ENCODE measurements at places on chromosomes 12 and 14.

- peak; percentile 69 for DNase-seq
These were observed 1.4 kb downstream of the DUSP6 start for GRCh38 chr12:89350630-89351488.

GRCh38 chr12:18882690-18883089 is 144.8 kb downstream of the CAPZA3 start:
- no peak for DNase-seq

GRCh38 chr12:31702047-31702446 is 26.8 kb downstream of the AMN1 start:
- DNase-seq = no peak

DNA sequence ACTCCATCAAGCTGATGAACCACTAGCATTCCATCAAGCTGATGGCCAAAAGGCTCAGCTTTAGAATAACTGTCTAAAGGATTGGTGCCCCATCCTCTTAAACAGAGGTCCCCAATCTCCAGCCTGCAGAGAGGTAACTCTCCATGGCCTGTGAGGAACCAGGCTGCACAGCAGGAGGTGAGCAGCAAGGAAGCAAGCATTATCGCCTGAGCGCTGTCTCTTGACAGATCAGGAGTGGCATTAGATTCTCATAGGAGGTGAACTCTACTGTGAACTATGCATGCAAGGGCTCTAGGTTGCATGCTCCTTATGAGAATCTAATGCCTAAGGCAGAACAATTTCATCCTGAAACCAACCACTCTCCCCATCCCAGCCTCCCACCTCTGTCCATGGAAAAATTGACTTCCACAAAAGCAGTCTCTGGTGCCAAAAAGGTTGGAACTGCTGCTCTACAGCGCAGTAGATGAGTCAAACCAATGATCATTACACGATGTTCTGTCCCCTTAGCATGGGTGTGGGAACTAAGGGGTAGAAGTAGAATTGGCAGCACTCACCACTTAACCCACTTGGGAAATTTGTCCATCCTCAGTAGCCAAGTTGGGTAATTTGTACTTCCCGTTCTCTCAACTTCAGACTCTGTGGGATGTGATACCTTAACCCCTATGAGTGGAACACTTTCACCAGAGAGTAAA is 66.9 kb downstream of the ANKS1B start:
- no peak for DNase-seq

DNA sequence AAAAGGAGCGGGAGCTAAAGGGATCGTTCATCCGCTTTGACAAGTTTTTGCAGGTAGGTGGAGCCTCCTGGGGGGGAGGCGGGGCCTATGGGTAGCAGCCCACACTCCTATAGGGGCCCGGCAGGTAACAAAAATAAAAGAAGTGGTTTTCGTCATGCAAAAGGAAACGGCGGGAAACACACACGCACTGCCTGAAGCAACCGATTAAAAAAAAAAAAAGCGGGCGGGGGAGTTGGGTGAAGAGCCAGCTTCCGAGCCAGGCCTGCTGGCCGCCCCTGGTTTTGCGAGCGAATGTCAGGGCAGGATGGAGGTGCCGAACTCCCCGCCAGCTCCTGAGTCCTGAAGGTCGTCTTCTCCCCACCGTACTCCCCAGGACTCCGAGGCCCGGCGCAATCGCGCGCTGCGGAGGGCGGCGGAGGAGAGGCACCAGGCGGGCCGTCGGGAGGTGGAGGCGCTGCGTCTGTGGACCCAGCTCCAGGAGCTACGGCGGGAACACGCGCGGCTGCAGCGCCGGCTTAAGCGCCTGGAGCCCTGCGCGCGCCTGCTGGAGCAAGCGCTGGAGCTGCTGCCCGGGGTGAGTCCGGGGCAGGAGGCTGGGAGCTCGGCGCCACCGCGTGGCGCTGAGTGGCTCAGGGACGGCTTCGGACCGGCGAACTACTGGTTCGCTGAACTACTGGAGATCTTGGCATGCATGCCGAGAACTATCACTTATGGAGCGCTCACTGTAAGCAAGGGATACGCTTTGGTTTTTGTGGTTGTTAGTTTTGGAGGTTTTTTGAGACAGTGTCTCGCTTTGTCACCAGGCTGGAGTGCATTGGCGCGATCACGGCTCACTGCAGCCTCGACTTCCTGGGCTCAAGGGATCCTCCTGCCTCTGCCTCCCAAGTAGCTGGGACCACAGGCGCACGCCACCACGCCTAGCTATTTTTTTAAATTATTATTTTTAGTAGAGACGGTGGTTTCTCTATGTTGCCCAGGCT is 3.6 kb downstream of the CFAP73 start:
- no peak for DNase-seq

GRCh38 chr14:102124419-102124818 is 15.3 kb upstream of the WDR20 start:
- DNase-seq = no peak

DNA sequence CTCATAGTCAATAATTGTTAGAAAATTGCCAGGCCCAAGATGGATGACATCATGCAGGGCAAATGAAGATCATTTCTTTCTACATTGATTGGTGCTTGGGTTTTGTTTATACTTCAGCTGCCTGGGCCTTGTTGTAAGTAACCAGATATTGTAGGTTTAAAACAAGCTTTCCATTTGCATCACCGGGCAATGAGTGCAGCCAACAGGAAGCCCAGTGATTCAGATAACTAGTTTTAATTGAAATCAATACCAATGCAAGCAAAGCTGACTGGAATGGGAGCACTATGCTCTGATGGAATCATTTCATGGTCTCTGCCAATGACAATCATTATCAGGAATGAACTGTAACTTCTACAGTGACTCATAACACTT is 279.3 kb downstream of the DUSP6 start:
- no peak for DNase-seq

DNA sequence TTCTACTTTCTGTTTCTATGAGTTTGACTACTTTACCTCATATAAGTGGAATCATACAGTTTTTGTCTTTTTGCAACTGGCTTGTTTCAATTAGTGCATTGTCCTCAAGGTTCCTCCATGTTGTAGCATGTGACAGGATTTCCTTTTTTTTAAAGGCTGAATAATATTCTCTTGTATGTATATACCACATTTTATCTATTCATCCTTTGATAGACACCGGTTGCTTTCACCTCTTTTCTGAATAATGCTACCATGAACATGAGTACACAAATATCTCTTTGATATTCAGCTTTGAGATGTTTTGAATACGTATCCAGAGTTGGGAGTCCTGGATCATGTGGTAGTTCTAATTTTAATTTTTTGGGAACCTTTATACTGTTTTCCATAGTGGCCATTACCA is 65.4 kb downstream of the SPATS2 start:
- no peak for DNase-seq

DNA sequence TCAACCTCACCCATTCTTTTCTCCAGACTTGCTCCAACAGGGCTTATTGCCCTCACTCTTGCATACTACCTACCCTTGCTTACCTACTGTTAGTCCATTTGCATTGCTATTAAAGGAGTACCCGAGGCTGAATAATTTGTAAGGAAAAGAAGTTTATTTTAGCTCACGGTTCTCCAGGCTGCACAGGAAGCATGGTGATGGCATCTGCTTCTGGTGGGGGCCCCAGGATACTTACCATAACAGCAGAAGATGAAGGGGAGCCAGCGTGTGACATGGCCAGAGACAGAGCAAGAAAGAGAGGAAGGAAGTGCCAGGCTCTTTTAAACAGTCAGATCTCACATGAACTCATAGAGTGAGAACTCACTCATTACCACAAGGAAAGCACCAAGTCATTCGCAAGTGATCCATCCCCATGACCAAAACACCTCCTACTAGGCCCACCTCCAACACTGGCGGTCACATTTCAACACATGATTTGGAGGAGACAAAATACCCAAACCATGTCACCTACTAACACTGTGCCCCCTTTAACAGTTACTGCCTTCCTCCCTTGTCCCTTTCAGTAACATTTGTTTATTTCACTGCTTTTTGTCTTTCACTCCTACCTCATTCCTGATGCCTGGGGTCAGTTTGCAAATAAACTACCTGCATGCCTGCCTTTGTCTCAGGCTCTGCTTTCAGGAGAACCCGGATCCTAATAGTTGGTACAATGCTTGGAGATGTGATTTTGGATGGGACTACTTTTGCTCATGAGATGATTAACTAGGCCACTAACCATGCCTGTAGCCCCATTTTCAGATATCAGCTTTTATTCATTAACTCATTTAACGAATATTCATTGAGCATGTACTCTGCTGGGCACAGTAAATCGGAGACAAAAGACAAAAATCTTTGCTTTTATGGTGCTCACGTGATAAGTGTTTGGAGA is 41.6 kb upstream of the CSRP2 start:
- DNase-seq = no peak

GRCh38 chr12:22399464-22400180 is 65.1 kb upstream of the ST8SIA1 start:
- no peak for DNase-seq

- no peak for DNase-seq
These were observed 786 bp downstream of the SLC25A47 start for GRCh38 chr14:100323942-100324307.

GRCh38 chr12:91928501-91928900 is 217.1 kb downstream of the BTG1 start:
- no peak for DNase-seq

GRCh38 chr12:80219345-80219744 is 120.0 kb downstream of the OTOGL start:
- DNase-seq = no peak

DNA sequence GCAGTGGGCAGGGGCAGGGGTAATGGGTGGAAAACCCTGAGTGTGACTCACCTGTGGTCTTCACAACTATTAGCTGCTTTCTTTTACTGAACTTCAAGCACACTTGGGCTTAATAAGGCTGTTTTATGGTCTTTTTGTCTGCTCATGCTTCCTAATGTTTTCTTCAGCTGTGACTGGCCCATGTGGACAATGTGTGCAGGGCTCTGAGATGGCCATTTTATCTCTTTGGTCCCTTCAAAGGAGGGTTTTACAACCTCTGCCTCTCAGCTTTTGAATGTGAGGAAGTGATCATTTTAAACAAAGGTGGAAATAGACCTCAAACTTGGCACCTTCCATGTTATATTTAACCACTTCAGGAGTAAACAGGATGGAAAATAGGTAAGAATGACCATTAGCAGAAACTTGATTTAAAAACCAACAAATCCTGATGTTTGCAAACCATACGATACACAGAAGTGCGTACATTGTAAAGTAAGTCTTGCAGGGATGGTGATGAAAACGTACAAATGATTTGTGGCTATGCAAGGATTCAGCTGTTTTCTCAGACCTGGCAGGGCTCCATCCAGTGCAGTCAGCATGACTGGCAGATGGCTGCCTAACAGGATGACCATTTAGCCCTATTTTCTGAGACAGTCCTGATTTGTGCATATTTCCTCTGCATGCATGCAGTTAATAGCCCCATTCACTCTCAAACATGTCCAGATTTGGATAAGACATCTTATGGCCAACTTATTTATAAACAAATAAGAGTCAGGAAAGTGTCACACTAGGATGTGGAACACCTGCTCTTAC is 103.2 kb downstream of the SLC38A4 start:
- no peak for DNase-seq

DNA sequence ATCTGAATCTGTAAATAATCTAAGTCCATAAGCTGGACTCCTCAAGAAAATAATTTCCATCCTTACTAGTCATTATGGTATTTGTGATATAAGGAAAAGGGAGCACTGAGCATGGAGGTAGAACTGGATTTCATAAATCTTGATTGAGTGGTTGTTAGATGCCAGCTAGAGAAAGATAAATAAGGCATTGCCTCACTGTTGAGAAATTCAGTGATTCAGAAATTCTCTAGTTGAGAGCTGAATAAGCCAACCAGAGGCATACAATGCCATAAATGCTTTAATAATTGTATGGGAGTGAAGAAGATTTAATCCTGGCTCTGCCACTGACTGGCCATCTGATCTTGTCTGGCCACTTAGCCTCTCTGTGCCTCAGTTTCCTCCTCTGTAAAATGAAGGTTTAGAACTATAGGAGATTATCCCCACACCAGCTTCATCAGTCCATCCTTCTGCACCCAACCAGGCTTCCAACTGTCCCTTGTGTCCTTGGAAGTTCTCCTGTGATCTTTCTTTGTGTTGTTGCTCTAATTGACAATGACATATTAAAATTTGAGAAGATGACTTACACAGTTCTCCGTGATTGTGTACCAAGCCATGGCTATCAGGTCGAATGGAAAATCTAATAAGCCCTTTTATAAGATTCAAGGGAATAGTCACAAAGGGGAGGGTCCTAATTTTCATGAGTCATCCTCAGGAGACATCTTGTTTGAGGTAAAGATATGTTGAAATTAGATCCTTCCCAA is 394.3 kb downstream of the EGLN3 start:
- no peak for DNase-seq

GRCh38 chr12:111767362-111768158 is 827 bp downstream of the ALDH2 start:
- DNase-seq = no peak

DNA sequence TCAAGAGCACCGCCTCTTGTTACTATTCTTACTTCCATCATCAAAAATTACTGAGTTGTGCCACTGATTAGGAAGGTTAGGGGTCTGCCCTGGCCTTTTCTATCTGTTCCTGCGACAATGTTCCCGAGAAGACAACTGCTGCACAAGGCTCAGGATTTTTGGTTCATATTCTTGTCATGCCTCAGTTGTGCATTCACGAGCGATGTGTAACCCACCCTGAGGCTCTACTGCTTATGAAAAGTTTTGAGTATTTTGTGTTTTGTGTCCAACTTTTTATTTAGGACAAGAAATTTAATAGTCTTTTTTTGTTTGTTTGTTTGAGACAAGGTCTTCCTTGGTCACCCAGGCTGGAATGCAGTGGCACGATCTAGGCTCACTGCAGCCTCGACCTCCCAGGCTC is 23.1 kb upstream of the LGALS3 start:
- no peak for DNase-seq

GRCh38 chr12:15278816-15279658 is 43.3 kb upstream of the PTPRO start:
- DNase-seq = peak; percentile 93

DNA sequence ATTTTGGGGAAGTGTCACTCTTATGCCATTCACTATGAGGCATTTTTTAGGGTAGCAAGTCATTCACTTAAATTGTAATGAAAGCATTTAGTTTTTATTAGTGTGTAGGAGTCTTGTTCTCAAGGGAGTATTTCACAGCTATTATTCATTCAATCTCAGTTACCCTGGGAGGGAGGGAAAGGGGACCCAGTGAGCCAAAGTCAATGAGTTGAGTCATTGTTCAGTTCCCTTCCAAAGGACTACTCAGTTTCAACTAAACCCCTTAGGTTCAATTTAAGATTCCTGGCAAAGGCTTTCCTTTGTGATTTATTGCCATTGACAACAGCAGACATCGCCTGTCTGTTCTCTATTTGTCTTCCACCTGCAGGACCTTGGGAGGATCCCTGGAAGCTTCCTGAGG is 29.3 kb upstream of the RASSF8 start:
- DNase-seq = no peak

DNA sequence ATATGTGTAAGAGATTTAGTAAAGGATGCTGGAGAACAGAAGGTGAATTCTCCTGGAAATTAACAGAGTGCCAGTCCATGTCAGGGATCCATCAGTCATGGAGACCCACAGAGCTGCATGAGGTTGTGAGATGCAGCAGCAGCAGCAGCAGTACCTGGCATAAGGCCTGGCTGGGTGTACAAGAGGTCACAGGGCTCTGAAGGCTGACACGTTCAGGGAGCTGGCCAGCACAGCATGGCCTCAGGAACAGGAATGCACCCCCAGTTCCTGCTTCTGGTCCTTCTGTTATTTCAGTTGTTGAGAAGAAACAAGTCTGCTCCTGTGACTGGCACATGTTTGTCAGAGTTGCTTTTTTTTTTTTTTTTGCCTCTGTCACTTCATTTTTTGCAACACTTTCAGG is 210.8 kb downstream of the CNTN1 start:
- DNase-seq = no peak

GRCh38 chr14:53947094-53947445 is 9.6 kb downstream of the BMP4 start:
- no peak for DNase-seq
